ENCODE measurements at places on chromosomes 11 and 22.
A peak's percentile ranks its signal among the peaks of the same experiment; 100 is the strongest.

GRCh38 chr11:75813622-75814039 is 1.4 kb upstream of the UVRAG start:
- peak; percentile 80 for DNase-seq

DNA sequence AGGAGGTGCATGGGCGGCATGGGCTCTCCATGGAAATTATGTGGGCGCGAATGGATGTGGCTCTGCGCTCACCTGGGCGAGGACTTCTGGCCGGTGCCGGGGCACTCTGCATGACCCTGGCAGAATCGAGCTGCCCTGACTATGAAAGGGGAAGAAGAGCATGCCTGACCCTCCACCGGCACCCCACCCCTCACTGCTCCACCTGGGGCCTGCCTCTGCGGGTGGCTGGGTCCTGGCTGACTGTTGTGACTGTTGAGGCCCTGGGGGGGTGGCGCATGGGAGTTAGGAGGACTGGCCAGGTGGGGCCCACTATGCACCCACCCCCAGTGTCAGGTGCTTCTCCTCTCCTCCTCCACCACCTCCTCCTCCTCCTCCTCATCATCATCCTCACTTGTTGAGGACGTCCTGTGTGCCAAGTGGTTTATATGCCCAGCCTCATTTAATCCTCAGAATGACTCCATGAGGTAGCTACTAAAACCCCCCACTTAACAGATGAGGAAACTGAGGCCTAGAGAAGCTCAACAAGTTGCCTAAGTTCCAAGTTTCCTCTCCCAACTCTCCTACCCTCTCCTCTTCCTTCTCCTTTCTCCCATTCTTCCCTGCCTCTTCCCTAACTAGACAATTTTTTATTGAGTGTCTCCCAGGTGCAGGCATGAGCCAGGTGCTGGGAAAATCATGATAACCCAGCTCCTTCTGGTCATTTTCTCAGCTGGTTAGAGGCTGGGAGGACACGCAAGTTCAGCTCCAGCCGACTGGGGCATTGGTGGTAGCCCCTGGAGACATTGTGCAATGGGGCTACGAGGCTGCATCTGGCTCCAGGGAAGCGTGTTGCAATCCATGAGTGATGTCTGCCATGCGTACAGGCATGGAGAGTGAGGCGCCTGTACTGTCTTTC is 2.3 kb downstream of the MYEOV start:
- peak; percentile 75 for DNase-seq

DNA sequence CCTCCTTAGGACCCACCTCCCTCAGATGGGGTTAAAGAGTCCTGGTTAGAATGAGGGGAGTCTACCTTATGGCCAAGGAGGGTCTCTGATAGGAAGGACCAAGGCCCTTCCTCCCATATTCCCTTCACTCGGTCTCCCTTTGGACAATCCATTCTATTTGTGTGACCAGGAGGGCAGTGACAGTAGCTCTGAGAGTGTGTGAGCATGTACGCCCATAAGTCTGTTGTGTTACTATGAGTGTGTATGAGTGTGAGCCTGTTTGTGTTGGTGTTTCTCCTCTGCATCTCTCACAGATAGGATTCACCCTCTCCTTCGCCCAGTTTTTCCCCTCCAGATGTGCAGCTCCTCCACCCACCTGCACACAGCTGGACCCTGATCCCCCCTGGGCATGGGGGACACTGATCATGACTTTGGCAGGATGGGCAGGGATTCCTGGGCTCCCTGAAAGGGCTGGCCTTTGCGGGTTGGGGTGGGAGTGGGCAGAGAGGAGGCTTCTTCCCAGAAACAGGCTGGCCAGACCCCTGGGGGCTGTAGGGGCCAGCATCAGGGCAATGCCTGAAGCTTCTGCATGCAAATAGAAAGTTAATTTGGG is 14.5 kb downstream of the PHLDB1 start:
- DNase-seq: no peak

DNA sequence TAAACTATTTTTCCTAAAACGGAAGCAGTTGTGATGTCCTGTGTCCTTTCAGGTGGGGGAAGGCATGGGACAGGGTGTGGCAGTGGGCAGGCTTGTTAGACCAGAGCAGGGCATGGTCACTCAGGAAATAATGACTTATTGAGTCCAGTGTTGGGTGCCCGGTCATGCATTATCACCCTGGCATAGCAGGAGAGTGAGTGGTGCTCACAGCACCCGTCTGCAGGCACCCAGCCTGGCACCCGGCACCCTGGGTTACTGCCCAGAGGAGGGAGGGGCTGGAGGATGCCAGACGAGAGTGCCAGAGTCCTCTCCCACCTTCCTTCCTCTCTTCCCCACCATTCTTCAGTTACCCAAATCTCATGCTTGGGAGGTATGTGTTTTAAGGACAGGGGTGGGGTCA is 59.1 kb downstream of the ST3GAL4 start:
- no peak for DNase-seq

DNA sequence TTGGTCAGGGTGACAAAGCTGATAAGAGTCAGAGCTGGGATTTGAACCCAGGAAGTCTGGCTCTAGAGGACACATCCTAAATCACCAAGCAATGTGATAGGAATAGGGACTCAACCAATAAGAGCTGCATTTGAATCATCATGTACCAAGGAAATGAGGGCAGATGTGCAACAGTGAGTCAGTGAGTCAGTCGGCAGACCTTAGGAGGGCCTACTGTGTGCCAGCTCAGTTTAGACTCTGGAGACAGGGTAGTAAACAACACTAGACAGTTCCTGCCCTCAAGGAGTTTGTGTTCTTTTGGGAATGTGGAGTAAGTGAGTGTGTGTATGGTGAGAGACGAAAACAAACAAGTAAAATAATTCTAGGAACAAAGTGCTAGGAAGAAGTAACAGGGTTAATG is 11.2 kb downstream of the IL10RA start:
- DNase-seq: no peak

- DNase-seq: no peak
These were observed 24.9 kb upstream of the WNT11 start for GRCh38 chr11:76231121-76231738.

DNA sequence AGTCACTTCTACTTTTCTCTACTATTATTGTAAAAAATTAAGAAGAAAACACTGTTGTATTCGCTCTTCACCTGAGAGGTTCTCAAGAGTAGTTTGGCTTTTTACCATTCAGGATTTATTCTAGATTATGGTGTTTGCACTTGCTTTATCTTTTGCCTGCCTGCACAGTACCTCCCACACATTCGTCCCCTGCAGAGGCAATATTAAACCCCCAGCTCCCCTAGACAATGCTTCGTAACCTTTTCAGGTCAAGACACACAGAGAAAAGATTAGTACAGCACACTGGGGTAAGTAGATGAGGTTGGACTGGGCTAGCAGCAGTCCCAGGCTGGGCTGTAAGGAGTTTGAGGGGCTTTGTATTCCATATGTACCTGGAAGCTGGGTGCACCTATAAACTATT is 62.4 kb downstream of the TNRC6B start:
- DNase-seq: no peak

DNA sequence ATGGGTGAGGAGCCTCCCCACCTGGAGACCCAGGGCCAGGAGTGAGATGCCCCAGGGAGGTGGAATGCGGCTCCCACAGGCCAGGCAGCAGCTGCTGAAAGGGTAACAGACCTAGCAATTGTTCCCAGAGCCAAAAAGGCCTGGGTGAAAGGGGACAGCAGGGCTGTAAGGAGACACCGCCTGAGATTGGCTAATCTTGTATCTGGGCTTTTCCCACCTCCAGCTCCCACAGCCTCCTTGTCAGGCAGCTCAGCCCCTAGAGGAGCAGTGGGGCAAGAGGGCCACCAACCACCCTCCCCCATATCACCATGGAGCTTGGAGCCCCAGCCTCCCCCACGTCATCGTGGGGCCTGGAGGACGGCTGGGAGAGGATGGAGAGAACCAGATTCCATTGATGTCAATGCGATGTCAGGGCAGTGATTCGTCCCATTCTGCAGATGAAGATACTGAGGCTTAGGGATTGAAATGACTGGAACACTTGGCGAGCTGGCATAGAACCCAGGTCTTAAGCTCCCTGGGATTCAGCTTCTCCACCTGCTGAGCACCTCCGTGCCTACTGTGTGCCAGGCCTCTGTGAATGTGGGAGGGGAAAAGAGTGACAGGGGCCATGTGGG is 2.9 kb upstream of the MGAT3 start:
- no peak for DNase-seq

DNA sequence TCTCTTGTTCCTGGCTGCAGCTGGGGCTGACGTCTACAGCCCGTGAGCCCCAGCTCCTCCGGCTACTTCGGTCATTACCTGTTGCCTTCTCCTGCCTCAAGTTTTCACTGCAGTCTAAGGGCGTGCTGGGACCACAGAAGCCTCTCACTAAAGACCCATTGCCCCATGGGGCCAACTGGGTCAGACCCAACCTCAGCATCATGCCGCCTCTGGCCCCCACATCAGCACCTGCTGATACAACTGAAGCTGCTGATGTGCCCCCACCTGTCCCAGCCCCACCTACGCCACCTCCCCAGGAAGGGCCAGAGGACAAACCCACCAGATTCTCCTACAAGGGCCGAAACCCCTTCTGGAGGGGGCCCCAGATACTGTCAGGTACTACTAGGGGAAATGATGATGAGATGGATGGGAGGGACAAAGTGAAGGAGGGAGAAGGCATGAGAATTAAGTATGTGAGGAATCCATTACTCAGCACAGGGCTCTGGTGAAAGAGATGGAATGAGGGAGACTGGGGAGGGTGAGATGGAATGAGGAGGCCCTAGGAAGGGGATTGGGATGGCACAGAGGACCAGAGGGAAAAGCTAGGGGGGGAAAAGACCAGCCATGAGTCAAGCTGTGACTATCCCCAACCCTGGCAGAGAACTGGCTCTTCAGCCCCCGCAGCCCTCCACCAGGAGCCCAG is 5.1 kb downstream of the C11orf42 start:
- DNase-seq: no peak

DNA sequence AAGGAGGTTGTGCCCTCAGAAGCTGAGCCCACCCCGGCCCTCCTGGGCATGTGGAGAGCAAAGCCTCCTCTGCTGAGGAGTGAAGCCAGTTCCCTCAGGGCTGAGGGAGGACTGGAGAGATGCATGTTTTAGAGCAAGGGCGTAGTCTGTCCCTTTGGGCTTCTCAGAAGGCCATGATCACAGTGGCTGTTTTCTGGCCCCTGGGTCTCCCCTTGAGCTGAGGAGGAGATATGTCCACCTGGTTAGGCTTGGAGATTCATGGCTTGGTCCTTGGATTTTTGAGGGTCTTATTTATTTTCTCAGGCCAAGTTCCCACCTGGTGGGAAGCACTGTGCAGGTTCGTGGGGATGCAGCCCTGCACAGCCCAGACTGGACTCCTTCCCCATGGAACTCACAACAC is 46.5 kb upstream of the THY1 start:
- DNase-seq: no peak

DNA sequence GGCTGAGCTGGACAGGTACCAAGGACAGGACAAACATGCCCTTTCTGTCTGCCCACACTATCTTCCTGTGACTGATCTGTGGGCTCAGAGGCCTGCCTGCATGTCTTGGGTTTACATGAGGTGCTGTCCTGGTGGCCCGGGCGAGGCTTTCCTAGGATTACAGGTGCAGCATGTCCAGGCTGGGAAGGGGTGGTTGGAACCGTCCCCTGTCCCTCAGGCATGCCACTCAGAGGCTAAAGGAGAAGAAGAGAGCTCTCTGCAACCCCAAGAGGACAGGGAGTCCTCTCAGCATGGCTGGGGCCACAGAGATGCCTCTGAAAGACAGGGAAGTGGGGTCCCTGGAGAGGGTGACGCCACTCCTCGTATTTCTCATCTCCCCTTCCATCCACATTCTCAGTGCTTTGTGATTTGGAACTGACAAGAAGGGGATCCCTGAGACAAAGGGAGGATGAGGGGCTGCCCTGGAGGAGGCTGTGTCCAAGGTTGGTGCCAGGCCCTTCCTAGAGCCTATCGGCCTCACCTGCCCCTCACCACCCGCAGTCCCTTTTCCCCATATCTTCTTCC is 64.6 kb upstream of the LMO1 start:
- no peak for DNase-seq

- DNase-seq: no peak
These were observed at the start of gene ROBO3 for GRCh38 chr11:124865181-124865901. Gene ROBO3, plus strand, starts transcription at chr11:124865432. Its CDS starts 146 bp downstream, at chr11:124865578.

- DNase-seq: peak; percentile 92
These were observed at the start of gene RNH1 for GRCh38 chr11:506995-507726. Gene RNH1, minus strand, starts transcription at chr11:507242. Its CDS starts 5,080 bp downstream, at chr11:502162.

DNA sequence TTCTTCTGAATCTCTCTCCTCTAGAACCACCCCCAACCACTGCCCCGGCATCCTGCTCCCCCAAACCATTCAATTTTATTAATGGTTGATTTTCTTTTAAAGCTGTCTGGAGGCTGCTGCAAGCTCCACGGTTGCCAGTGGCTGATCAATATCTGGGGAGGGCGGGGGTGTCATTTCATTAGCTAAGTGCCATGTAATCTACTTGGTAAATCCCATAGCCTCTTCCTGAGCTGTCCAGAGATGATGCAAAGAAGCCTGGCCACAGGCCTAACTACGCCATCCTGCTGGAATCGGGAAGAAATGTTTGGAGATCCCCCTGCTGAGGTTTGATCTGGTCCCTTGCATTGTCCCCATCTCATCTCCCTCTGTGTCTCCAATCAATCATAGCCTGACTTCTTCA is 440.1 kb downstream of the MIAT start:
- no peak for DNase-seq
